T-cell (primary cell): ENCODE measurements at places on chromosomes 1 and 21.

GRCh38 chr1:20229171-20229570, 42.9 kb upstream of the PLA2G2C start:
- DNase-seq: no peak

- DNase-seq: no peak
These were observed 743 bp downstream of the PHF13 start for GRCh38 chr1:6614019-6614928.

GRCh38 chr1:215405211-215405610, 161.9 kb upstream of the KCTD3 start:
- DNase-seq: no peak

GRCh38 chr1:25068829-25069228, 138.8 kb upstream of the RUNX3 start:
- DNase-seq: no peak

GRCh38 chr1:6935911-6936690, 150.8 kb downstream of the CAMTA1 start:
- no peak for DNase-seq

DNA sequence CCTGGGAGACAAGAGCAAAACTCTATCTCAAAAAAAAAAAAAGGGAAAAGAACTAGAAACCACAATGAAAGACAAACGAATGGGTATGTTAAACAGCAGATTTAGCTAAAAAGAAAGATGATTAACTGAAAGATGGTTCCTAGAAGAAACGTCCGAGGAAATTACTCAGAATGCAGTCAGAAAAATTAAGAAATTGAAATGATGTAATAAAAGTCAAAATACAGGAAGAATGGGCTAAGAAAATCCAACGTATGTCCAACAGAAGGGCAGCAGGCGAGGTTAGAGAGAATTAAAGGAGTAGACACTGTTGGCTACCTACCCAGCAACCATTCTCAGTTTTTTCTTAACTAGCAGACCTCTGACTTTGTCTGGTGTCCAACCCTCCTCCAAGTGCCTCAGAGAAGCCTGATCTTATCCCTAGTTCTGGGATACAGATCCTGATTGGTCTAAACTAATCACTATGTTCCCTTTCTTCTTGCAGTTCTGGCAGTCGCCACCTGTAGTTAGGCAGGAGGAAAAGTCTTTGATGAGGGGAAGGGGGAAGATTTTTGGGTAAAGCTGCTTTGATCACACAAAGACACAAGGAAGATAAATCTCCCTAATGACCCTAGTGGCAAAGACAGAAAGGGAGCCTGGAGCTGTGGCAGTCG, 25.7 kb downstream of the GPR161 start:
- no peak for DNase-seq
